ENCODE measurements at places on chromosomes 16 and 17. TPM values are rescaled to one million over a fixed set of nuclear protein-coding genes. Genes with fewer than 3 reads are reported as not detected.
A peak's percentile ranks its signal among the peaks of the same experiment; 100 is the strongest.

KCNJ18 gene
- not detected for total RNA-seq

MYH8 gene
- not detected for total RNA-seq

DNA sequence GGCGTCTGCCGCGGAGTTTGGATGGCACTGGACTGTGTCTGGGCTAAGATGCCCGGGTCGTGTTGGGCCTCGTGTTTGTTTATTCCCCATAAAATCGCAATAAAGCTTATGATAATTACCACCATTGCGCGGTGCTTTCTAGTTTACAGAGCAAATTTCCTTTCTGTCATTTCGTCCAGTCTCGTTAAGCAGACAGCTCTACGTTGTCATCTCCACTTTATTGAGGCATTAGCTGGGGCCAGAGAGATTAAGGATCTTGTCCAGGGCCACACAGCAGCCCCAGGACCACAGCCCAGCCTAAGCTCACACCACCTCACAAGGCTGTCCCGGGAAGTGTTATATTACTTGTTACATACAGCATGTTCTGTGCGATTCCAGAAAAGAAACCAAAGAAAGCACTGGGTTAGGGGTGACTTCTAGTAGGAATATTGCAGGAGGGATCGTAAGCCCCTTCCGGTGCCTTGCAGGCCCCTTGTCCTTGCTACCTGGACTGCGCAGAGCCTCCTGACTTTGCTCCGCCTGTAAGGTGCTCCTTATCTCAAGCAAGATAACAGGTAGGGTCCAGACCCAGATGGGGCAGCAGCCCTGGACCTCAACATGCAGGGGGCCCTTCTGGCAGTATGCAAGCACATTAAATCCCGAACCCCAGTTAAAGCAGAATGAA is 6.3 kb downstream of the NOS2 start:
- no peak for DNase-seq

GRCh38 chr16:28010671-28011070 is 52.8 kb downstream of the GSG1L start:
- DNase-seq: no peak

DNA sequence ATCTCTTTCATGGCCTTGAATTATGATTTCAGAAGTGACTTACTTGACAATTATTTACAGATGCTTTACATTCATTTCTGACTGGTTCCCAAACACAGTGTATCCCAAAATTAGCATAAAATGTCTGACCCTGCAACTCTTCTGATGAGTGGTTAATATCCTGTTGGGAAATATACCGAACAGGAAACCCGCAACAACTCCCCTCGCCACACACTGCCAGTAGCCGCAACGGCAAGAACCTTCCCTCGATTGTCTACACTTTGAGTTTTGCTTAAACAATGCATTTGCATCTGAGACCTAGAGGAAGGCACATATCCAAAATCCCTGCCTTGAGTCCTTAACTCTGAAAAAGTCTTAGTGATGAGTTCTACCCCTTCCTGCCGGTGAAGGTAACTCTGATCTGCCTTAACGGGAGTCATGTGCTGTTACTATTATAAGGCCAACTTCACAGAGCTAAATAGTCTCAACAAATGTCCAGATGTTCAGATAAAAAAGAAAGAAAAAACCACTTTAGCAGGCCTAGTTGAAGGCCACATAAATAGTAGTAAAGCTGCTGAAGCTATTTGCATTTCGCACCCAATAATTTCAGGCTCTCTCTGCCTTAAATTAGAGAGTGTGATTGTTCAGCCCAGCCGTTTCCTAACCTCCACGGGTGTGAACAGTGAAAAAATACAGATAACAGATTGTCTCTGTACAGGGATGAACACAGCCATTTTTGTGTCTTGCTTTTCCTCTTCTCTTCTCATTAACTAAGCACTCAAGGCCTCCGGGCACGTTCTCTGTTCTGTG is 321.1 kb downstream of the HS3ST3B1 start:
- DNase-seq: no peak

TMEM238L gene
- not detected for total RNA-seq

- DNase-seq: peak; percentile 79
Measured at GRCh38 chr17:4548721-4549531, 6.3 kb downstream of the MYBBP1A start.

DNA sequence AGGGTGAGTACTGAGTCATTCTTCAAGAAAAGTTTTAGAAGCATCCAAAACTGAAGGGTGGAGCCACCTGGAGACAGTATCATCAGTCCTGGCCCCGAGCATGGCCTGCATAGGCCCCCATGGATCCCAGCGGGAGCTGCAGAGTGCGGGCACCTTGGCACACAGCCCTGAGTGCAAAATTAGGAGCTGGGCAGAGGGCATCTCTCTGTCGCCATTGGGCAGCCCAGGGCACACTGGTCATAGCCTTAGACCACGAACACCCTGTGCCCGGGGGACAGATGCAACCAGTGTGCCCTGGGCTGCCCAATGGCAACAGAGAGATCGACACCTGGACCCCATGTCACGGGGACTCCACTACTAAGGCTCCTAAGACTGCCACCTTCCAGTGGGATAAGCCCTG is 14.6 kb downstream of the MAPT start:
- DNase-seq: no peak

DNA sequence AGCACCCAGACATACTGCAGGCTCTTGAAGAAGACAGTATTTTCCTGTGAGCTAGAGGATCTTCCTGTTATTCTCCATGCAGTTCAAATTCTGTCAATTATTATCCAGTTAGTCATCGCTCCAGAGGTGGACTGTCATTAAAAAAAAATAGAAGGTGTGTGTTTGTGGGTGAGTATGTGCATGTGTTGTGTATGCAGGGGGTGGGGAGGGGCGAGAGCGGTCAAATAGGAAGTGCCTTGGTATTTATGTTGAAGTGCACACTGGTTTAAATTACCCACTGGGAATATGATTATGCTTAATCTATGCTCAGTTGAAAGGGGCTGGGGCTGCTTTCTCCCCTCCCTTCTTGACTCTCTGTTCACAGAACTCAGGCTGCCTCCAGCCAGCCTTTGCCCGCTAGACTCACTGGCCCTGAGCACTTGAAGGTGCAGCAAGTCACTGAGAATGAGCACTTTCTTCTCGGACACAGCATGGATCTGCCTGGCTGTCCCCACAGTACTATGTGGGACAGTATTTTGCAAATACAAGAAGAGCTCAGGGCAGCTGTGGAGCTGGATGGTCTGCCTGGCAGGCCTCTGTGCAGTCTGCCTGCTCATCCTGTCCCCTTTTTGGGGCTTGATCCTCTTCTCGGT is at the start of gene HSD17B2:
Gene HSD17B2, plus strand, starts transcription at position 273 of the 632 bp plus-strand sequence. Its CDS starts 172 bp downstream, at position 445.
- peak; percentile 61 for DNase-seq

- DNase-seq: no peak
Measured at GRCh38 chr17:71902894-71903506, 217.8 kb upstream of the SOX9 start.
